SJSA1 (cell line): ENCODE measurements at places on chromosomes 1 and 21.

- DNase-seq, result no peak
Observed at GRCh38 chr1:116560704-116561490, 9.9 kb downstream of the CD58 start.

GRCh38 chr1:15033264-15033663 is 120.3 kb upstream of the TMEM51 start:
- DNase-seq, result peak; percentile 39

- no peak for DNase-seq
Observed at GRCh38 chr1:162458236-162458635, 39.4 kb upstream of the UHMK1 start.

- DNase-seq, result no peak
Observed at GRCh38 chr1:184210031-184210430, 158.5 kb downstream of the TSEN15 start.

DNA sequence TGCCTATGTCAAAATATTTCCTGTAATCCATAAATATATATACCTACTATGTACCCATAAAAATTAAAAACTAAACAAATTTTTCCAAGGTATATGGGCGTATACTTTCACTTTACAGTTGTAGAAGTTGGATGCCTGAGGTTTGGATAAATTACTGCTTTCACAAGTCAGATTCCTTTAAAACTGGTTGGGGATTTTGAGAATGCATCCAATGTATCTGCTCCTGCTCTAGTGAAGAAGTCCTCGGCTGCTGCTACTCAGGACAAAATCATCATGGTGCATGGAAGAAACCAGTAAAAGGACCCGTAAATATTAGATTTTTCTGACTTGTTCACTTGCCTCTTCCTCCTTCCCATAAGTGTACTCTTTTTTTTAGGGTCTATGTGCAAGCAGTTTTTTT is 841.1 kb downstream of the USP25 start:
- no peak for DNase-seq

GRCh38 chr1:87464022-87464490 is 135.4 kb downstream of the LMO4 start:
- no peak for DNase-seq

- DNase-seq, result no peak
Observed at GRCh38 chr1:14090062-14090461, 390.1 kb downstream of the PRDM2 start.

DNA sequence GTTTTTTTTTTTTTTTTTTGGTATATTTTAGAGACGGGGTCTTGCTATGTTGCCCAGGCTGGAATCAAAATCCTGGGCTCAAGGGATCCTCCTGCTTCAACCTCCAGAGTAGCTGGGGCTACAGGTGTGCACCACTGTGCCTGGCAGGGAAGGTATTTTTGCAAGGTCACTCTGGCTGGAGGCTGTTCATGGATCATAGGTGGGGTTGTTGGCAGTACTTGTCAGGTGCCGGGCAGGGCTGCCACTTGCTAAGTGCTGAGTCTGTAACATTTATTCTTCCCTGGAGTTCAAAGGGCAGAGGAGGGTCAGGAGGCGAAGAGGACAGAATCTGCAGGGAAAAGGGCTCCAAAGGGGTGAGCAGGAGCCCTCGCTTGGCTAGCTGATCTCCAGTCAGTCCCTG is 24.1 kb downstream of the A3GALT2 start:
- DNase-seq, result no peak

- no peak for DNase-seq
Observed at GRCh38 chr1:217024911-217025310, 301.7 kb upstream of the ESRRG start.

DNA sequence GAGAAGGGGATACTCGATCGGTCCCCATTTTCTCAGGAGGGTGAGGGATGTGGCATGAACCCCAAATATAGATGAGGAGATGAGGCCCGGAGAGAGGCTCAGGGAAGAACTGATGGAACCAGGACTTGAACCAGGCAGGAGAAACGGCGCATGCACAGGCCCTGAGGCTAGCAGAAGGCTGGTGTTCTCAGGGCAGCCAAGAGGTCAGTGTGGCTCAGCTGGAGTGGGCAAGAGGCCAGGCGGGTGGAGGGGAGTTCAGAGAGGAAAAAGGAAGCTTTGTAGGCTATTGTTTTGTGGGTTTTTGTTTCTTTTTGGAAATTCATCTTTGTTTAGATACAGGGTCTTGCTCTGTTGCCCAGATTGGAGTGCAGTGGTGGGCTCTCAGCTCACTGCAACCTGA is 122.0 kb downstream of the LACTBL1 start:
- no peak for DNase-seq

GRCh38 chr1:59156051-59156450 is 140.8 kb upstream of the FGGY start:
- DNase-seq, result no peak

DNA sequence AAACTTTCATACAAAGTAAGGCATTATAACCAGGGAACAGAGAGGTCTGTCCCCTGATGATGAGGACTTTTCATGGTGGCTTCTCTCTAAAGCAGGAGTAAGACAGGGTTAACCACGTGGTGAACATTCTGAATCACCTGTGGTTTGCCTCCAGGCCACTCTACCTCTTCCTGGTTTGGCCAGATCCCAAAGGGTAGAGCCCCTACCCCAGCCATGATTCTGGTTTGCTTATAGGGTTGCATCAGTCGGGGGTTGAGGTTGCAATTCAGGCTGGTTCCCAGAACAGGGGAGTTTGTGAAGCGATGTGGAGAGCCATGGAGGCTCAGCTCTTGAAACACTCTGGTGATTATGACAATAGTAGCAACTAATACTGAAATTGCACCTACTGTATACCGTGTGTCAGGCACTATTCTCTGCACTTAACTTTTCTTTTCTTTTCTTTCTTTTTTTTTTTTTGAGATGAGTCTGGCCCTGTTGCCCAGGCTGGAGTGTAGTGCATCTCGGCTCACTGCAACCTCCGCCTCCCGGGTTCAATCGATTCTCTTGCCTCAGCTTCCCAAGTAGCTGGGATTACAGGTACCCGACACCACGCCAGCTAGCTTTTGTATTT is 8.3 kb downstream of the CNR2 start:
- no peak for DNase-seq

DNA sequence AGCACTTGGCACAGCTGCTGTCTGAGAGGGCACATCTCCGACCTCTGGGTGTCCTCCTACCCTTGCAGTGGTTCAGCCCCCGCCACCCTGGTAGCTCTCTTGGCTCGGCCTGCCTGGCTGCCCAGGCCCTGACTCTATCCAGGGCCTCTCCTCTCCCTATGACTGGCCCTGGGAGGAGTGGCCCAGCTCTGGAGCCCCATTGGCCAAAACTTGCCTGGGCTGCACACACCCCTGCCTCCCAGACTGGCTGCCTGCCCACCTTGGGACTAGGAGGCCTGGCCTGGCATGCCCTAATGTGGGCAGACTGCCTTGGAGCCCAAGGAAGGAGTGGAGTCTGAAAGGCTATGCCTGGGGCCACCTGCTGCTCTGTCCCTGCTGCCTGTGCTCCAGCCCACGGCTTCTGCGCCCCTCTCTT is 33.6 kb downstream of the ACOT11 start:
- DNase-seq, result no peak

GRCh38 chr1:9246215-9246614 is 11.6 kb downstream of the H6PD start:
- no peak for DNase-seq

DNA sequence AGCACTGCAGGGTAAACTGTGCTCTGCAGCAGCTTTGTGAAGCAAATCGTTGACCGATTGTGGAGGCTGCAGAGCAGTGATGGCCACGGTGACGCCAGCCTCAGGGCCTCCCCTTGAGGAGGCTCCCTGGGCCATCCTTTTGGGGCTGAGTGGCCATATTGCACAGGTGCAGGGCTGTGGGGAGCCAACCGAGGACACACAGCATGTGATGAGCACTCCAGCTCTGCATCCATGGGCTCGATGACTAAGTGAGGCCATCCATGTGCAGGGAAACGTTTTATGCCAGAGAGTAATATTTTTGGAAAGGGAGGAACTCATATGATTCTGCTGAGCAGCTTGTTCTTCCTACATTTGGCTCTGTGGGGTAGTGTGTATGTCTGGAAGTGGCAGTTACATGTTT is 24.6 kb downstream of the KCNK1 start:
- no peak for DNase-seq

GRCh38 chr1:214902636-214903320 is 179.8 kb upstream of the KCNK2 start:
- DNase-seq, result no peak

DNA sequence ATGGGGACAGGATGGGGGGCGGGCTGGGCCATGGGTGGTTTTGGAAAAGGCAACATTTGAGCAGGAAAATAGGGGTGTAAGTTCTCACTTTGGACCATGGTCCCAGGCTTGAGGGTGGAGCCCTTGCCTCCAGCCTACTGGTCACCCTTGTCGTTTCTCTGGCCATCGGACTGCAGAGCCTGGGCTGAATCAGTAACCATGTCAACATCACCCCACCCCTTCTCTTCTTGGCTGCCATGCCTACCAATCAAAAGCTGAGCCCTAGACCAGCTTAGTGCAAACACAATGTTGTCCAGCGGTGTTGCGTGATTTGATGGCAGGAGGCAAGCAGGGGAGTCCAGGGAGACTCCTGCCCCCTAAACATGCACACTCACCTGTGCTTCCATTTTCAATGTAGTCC is 231.0 kb upstream of the KAZN start:
- DNase-seq, result no peak

DNA sequence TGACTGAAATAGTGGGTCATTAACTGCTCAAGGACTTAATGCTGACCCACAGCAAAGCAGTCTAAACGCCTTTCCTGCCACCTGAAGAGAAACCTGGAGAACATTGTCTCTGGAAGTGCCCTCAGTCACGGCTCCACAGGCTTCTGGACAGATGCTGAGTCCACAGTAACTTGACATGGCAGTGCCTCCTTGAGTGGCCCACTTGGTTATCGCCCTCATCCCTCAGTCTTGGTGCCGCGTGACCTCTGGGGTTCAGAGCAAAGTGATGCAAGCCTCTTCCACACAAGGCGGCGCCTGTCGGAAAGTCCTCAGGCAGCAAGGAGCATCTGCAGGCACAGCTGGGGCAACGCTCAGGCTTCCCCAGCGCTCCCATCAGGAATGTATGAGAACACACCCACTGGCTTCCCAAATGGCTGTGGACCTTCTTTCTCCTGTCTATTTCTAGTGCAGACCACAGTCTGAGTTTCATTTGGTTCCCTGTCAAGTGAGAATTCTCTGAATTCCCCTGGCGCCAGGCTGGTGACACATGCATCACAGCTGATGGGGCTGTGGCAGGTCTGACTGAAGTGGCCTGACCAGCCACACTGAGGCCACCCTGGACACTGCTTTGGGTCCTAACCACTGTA is 13.0 kb upstream of the ANGPTL7 start:
- DNase-seq, result peak; percentile 44

GRCh38 chr1:4085546-4085945 is 185.5 kb upstream of the C1orf174 start:
- DNase-seq, result no peak

DNA sequence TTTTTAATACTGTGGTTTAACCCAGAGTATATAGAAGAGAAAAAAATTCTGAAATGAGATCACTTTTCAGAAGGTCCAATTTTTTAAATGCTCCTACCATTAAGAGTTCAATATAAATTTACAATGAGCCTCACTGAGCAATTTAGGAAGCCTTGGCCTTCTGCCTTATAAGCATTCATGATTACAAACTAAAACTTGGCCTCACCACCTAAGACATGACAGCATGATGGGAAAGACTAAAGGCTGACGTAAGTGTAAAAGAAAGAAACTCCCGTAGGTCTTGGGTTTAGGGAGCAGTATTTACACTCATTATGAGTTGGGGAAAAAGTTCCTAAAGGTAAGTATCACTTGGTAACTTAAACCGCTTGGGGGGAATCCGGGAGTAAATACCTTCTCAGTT is 70.7 kb upstream of the ESRRG start:
- no peak for DNase-seq
